IPS DF 6.9 (cell line): ENCODE measurements at places on chromosomes 11 and 22.

DNA sequence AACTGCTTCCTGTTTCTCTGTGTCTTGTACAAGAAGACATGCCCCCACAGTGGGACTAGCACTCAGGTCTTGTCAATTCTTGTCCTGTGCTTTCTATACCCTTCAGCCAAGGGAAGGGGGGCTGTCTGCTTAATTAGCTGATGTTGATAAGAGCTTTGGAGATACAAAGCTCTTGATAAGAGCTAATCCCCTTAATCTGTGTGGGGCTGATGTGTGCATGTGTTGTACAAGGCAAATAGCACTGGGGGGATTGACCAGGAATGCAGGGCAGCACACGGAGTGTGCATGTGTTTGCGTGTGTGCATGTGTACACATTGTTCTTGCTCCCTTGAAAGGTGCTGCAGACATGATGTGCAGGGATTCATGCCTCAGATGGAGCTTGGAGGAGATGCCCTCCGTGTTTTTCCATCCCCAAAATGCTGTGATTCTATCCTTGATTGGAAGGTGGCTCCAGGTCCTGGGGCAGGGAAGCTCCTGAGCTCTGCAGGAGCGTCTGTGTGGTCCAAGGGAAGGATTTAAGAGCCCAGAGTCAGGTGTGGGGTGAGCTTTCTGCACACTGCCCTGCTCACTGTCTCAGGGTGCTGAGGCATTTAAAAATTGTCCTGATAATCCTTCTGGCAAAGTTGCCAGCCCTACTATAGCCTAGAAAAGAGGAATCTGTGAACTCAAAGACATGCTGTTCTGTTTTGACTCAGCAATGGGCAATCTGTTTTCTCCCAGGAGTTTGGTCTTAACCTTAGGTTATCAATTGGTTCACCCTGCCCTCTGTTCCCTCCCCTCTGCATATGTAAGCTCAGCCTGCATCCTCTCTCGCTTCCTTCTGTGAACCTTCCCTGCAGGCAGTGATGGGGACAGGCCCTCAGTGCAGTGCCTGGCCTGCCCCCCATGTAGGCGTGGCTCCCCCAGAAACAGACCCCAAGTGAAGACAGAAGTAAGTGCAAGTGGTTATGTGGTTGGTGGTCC lies 102.0 kb downstream of the GRIK4 start:
- DNase-seq = no peak
- H3K4me1 ChIP-seq = 0 out of 2 replicates have a peak, but pooled peaks cover 4% of the 10 kb centered on the region
- H3K27ac ChIP-seq = no peak overlapping the region
- no peaks in the 10 kb centered on the region for H3K27me3 ChIP-seq

- H3K36me3 ChIP-seq = no peaks in the 10 kb centered on the region
- peaks cover 3% of the 10 kb centered on the region; the same call in 1 of the 2 replicates for H3K4me1 ChIP-seq
- no peak for DNase-seq
- H3K27ac ChIP-seq = no peak overlapping the region
- H3K27me3 ChIP-seq = no peaks in the 10 kb centered on the region
Observed at GRCh38 chr11:36147491-36147890, 141.7 kb downstream of the COMMD9 start.

GRCh38 chr22:17121233-17122195 lies at the start of gene TMEM121B:
TSS of gene TMEM121B (minus strand) at chr22:17121360. CDS start at chr22:17121127, 233 bp downstream.
- no peak within 1 kb of the TSS for H3K27ac ChIP-seq
- H3K4me1 ChIP-seq = peaks cover 7% of the 10 kb centered on the region
- H3K36me3 ChIP-seq = no peaks in the 10 kb centered on the region
- peak; percentile 83 for DNase-seq
- no peaks in the 10 kb centered on the region for H3K27me3 ChIP-seq

- H3K27ac ChIP-seq = no peak overlapping the region
- H3K36me3 ChIP-seq = no peaks in the 10 kb centered on the region
- DNase-seq = no peak
- peaks cover 8% of the 10 kb centered on the region for H3K4me1 ChIP-seq
- no peaks in the 10 kb centered on the region for H3K27me3 ChIP-seq
Observed at GRCh38 chr11:114820621-114821020, 142.3 kb downstream of the NXPE2 start.

GRCh38 chr11:22707119-22707899 lies 40.9 kb downstream of the GAS2 start:
- DNase-seq = no peak
- H3K36me3 ChIP-seq = no peaks in the 10 kb centered on the region
- H3K4me1 ChIP-seq = 0 out of 2 replicates have a peak, but pooled peaks cover 1% of the 10 kb centered on the region
- H3K27ac ChIP-seq = no peak overlapping the region

DNA sequence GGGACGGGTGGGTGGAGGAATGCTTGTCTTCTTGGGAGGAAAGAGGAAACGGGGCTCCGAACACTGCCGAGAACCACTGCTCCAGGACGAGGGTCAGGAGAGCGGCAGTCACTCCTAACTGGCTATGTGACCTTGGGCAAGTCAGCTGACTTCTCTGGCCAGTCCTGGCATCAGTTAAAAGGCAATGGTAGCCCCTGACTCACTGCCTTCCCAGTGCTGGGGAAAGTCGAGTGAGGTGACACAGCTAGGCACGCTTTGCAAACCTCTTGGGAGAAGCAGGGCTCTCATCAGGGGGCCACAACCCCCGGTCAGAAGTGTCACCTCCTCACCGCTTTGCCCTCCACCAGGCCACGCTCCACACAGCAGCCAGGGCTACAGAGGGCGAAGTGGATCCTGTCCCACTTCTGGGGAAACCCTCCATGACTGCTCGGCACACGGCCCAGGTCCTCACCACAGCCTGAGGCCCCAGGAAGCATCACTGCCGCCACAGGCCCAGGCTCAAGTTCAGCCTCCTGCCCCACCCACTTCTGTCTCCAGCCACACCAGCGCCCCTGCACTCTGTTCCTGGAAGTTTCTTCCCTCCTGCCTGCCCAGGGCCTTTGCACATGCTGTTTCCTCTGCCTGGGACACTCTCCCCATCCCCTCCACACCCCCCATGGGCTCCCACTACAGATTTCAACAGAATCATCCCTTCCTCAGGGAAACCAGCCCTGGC lies 16.3 kb downstream of the IL2RB start:
- no peaks in the 10 kb centered on the region; the same call in 1 of the 2 replicates for H3K4me1 ChIP-seq
- no peaks in the 10 kb centered on the region for H3K27me3 ChIP-seq
- DNase-seq = no peak
